ENCODE measurements at places on chromosomes 12 and 14.

GRCh38 chr12:52413782-52414345 lies 7.7 kb upstream of the KRT82 start:
- no peak for DNase-seq

DNA sequence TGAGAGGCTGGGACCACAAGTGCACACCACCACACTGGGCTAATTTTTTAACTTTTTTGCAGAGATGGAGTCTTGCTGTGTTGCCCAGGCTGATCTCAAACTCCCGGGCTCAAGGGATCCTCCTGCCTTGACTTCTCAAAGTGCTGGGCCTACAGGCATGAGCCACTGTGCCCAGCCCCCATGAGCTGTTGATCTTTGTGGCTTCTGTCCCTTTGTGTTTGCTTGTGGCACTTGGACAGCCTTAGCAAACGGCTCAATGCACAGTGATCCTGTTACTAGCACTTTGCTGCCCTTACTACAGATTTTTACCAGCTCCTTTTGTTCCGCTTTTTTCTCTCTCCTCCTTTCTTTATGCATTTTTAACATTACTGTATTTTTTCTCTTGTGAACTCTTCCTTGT lies 25.3 kb upstream of the EVL start:
- no peak for DNase-seq

DNA sequence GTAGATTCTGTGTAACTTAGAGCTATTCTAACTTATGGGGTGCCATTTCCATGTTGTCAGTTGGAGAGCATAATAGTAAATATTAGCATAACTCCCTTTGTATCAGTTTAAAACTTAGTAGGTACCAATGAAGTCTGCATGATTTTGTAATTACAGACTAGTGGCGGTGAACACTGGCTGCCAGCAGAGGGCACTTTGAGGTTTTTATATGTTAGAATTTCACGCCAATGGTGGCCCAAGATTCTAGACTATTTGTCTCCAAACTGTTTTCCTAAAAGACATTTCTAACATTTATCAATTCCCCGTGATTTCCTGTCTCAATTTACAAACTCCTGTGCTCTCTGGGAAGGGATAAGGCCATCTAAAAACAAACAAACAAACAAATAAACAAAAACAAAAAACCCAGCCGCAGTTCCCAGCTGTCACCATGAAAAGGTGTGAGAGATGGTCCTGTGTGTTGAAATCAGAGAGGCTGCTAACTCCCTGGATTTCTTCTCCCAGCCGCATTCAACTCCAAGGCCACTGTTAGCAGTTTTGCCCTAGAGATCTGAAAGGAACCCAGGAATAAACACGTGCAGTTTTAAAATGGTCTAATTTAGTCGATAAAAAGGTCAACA lies 57.6 kb downstream of the BRMS1L start:
- no peak for DNase-seq

GRCh38 chr12:132163041-132163910 lies 19.0 kb downstream of the NOC4L start:
- DNase-seq: no peak

DNA sequence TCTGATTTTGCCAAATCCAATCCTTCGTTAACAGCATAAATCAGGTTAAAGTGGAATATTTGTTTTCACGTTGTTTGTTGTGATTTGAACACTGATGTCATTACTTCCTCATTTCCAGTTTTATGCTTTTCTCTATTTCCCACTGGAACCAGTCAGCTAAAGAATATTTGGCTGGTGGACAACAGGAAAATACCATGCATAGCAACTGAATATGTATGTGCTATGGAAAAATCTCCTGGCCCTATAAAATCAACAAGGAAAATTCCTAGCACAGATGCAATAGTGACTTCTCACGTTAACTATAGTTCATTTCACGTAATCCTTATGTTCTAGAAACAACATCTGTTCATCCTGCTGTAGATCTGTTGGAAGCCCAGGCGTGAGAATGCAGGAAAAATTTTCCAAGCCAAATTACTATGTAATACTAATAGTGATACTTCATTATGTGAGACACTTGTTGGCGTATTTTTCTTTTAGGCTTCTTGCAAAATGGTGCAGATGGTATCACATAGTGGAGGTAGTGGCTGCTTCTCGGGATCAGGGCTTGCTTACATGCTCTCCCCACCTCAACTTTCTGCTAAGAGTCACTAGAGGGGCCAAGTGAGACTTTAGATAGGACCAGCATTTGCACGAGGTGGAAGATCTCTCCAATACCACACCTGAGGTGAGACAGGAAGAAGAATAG lies 86.3 kb upstream of the USP44 start:
- no peak for DNase-seq

DNA sequence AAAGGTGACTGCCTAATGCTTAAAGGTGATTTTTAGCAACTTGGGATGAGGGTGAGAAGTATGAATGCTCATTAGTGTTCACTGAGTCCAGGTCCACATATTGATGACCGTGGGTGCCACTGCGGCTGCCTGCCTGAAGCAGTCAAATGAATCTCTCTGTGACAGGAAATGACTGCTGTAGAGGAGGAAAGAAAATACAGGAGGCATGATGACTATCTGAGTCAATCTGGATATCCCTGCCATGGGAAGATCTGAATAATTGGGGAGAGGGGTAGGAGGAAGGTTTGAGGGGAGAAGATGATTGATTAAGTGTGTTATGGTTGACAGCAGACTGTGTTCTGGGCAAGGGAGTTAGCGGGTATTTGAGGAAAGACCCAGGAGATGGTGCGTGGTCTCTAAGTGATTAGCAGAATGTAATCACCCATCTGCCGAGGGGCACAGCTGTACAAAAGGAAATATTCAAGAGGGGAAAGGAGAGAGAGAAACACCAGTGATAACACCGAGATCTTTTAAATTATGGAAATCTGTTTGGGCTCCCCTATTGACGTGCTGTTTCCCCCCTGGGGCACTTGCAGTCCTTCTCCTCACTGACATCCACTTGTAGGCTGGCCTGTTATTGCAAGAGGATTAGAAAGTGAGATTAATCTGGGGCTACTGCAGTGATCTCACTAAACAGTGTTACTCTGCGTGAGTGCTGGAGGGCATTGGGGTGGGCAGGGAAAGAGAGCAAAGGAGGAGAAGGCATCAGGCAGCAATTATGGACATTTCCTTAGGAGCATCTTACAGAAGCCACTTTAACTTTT lies 97.7 kb downstream of the AKAP6 start:
- DNase-seq: no peak

GRCh38 chr14:67943947-67944346 lies 124.4 kb downstream of the RAD51B start:
- peak; percentile 9 for DNase-seq

DNA sequence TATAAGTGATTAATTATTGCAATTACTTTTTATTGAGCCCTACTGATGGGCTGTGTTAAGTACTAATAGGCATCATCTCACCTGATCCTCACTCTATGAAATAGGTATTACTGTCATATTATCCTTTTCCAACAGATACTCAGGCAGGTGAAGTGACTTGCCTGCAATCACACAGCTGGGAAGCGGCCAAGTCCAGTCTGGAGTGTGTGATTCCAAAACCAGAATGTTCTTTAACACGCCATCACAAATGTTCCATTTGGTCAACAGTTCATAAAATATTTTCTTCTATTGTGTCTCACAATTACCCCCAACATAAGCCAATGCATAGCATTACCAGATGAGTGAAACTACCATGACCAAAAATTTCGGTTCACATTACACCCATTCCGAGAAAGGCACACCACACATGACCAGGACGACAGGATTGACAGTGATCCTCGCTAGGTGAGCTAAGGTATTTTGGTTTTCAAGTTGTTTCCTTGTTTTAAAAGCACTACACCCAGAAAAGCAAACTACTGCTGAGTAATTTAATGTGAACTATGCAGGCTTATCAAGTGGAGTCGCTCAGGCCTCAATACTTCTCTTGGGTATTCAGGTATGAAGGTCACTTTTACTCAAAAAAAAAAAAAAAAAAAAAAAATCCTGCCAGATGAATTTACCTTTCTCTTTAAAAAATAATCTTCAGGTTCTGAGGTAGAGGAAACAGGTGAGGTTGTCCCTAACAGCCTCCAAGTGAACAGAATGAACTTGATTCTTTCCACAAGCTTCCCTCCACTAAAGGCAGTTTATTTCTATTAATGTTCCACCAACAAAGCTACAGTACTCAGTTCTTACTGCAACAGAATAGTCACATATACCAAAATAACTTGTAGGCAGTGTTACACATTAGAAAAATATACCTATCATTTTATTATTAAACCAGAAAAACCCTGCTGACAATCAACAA lies 2.4 kb downstream of the VPS37B start:
- no peak for DNase-seq

DNA sequence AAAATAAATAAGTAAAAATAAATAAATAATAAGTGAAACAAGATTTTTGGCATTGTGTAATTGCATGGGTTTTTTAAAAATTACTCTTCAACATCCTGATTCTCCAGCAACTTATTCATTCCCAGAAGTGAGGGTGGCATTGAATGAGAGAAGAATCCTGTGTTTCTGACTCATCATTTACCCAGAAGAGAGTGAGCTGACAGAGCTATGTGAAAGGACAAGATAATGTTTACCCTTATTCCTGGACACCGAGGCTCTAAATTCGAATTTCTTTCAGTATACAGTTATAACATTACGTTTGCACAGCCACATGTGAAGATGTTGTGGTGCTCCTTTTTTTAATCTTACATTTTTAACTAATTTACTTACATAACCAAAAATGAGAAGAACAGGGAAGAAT lies 36.4 kb downstream of the BBS10 start:
- no peak for DNase-seq

DNA sequence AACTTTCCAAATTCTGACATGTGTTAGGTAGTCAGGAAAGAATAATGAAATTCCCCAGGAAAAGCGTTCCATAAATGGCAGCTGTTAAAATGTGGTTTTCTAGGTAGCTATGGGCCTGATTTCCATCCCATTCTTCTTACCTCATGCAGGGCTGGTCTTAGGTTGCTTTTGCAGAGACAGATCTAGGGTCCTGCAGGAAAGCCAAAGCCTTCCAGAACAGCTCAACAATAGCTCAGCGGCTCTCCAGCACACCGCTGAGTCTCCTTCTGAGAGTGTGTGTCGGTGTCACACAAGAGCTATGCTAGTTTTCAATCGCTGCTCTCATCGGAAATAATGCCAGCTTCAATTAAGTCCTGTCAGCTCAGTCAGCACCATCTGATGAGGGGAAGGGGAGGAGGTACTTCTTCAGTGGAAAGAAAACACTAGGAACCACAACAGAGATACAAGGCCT lies 106.7 kb downstream of the TMEM30B start:
- DNase-seq: no peak

DNA sequence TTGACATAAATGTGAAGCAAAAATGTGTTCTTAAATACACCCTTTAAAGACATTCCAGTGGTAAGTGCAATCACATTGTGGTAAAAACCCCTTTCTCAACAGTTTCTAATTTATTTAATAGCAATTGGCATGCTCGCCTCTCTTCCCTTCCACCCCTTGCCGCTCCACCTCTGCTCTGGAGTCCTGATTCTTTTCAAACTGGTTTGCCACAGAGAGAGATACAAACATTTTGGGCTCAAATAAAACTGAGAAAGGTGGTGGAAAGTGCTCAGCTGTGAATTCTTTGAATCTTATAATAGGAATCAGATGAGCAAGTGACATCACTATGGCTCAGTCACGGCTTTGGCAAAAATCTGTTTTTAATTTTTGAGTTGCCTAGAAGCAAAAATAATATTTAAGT lies 993.9 kb downstream of the GALC start:
- DNase-seq: no peak

DNA sequence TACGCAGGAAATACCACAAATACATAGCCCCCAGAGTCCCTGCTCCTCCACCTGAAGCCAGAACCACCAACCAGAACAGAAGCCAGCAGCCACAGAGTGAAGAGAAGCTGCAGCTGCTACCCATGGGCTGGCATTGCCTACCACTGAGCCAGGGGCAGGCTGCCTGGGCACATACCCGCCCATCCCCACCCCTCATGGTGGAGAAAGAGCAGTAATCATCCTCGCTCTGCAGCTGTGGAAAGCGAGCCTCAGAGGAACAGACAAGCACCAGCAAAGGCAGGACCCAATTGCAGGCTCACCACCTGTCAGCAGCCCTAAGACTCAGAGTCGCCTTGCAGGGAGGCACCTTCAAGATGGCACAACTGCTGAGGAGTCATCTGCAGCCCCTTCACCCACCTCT lies 11.2 kb upstream of the CD9 start:
- no peak for DNase-seq

GRCh38 chr12:18422871-18423270 lies 161.6 kb downstream of the PIK3C2G start:
- no peak for DNase-seq

- DNase-seq: no peak
These were observed 45.3 kb upstream of the MTERF2 start for GRCh38 chr12:107032266-107032665.

DNA sequence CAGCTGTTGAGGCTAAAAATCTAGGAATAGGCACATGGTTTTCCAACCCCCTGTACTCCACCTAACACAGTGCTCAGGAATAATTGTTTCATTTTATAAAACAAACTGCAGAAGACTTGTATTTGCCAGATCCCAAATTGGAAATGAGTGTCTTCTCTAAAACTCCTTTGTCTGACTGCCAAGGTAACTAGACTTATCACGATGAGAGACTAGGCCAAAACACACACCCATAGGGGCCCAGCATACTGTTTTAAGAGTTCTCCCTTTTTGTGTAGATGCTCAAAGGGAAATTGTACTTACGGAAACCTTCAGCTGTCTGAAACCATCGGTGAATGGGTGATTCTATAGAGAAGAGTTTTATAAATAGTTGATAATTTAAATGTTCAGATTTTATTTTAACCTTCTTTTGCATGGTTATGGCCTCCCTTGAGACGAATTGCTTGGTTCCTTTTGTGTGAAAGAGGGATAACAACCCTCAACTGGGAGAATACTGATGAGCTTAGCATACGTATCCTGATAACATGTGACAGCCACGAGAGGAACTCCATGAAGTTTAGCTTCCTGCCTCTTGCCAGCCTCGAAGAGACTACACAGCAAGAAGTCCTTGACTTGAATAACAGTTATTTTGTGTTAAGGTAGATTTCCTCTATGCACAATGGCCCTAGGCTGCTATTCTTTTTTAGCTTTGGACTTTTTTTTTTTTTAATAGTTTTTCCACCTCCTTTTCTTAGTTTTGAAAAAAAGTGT lies 103.3 kb downstream of the PELI2 start:
- DNase-seq: no peak

- DNase-seq: no peak
These were observed 5.3 kb downstream of the RAD52 start for GRCh38 chr12:944211-944610.

- no peak for DNase-seq
These were observed 139.9 kb upstream of the C14orf180 start for GRCh38 chr14:104439625-104440024.

- DNase-seq: no peak
These were observed 120.0 kb downstream of the KCNA5 start for GRCh38 chr12:5163661-5164060.

- DNase-seq: no peak
These were observed 751 bp downstream of the P3H3 start for GRCh38 chr12:6828781-6829535.

GRCh38 chr14:94102768-94103482 lies 7.6 kb upstream of the IFI27 start:
- no peak for DNase-seq

DNA sequence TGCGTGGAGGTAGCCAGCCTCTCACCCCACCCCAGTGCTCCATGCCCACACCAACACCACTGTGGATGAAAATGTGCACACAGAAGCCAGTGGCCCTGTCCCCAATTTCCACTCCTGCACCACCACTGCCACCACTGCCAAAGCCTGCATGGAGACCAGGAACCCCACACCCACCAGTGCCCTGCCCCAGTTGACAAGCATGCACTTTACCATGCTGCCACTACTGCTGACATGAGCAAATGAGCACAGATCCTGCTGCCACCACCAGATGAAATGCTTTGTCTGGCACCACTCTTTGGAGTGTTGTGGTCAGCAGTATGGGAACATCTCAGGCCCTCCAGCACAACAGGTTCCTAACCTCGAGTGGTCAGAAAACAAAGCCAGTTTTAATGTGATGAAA lies 104.1 kb downstream of the ATXN7L3B start:
- DNase-seq: no peak

Measured in stimulated activated CD8-positive, alpha-beta memory T cell treated with anti-CD3 and anti-CD28 coated beads, Interleukin-15, amount 100 ng/mL, for 1 hour (primary cell).